ENCODE measurements at places on chromosomes 12 and 14.
A peak's percentile ranks its signal among the peaks of the same experiment; 100 is the strongest.

DNA sequence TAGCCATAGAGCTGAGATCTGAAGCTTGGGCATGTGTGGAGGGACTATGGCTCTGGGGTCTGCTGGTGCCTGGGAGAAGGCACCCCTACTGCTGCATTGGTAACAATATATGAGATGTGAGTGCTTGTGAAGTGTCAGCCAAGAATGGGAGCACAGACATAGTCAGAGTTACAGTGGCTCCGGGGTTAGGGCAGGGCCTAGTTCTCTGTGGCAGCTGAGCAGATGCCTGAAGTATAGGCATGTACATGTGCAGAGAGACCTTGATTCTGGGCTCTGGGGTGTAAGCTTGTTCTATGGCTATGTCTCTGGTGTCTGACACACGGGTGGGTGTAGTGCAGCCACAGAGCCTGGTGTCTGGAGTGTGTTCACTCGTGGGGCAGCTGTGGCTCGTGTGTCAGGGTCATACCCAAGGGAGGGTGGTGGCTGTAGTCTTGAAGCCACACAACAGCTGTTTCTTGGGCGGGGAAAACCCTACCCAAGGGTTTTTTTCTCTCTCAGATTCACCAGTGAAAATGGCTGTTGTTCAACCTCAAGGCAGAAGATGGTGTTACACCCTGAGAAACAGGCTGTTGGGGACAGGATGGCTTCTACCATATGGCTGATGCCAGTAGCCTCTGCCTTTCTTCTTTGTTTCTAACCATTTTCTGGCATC lies 11.9 kb upstream of the TCL1A start:
- DNase-seq: no peak

DNA sequence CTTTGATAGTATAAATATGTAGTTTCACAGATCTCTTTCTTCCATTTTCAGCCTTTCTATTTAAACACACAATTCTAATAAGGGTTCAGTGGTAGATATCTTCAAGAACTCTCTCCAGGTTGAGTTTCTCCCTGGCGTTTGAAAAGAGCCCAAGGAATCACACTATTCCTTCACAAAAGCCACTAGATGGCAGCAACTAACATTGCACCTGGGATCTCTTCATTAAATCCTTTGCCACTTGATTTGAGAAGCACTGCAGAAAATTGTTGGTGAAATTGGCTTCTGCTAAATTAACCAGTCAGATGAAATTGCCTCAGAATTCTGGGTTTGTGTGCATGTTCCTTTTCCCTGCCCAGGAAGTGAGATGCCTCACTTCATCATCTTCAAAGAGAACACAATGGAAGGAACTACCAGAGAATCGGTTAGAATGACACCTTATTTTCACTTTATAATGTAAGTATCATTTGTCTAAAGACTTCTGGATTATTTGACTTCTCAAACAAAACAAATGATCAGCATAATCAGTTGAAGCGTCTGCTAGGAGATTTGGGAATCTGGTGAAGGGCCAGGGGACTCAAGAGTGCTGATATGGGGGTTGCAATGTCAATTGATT lies 6.8 kb downstream of the CCDC198 start:
- no peak for DNase-seq

GRCh38 chr14:69005432-69006148 lies 26.5 kb upstream of the ACTN1 start:
- DNase-seq: no peak

GRCh38 chr12:124201248-124201647 lies 93.6 kb upstream of the RFLNA start:
- no peak for DNase-seq

DNA sequence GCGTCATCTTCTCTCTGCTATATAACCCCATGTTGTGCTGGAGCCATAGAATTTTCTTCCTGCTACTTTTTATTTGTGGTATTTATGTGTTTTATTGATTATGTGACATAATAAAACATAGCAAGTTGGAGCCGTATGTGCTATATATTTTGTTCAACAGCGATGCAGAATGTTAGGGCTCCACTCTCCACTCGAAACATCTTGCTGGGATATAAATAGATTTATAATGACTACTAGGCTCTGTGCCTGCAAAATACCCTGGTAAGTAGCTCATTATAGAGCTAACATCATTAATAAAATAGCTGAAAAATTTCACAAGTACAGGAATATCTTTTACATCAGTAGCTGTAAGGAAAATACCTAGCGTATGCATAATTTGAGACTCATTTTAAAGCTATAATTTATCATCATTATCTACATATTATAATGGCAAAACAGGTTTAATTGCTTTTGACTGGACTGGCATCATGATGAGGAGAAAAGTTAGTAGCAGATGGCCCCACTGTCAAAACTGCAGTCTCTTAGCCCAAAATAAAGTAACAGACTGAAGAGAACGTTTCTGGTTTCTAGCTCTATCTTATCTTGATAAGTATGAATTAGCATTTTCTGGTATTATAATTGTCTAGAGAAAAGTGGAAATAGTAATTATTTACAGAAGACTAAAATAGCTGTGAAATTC lies 263.0 kb downstream of the NEDD1 start:
- no peak for DNase-seq

DNA sequence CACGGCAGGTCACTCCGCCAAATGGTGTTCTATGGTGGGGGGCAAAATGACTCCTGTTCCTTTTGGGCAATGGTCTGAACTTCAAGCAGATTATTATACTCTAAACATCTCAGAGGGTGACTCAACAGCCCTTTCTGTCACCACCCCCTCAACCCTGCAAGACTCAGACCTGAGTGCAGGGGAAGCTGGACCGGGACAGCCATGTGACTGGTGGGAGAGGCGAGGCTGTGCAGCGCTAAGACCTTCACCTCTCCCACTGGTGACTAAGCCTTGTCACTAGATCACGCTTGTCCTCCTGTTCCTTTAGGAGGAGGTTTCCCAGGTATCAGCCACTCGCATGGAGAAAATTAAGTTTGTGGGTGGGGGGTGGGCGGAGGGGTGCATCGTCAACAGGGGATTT lies 67.1 kb upstream of the CCND2 start:
- no peak for DNase-seq

GRCh38 chr12:102061096-102061559 lies 663 bp downstream of the WASHC3 start:
- peak; percentile 3 for DNase-seq

GRCh38 chr12:98022961-98023360 lies 492.4 kb upstream of the TMPO start:
- DNase-seq: no peak

GRCh38 chr14:104738375-104739019 lies 14.4 kb upstream of the SIVA1 start:
- DNase-seq: no peak

All from left renal pelvis (tissue), 4 donors.